ENCODE measurements at places on chromosomes 3 and 15.
A peak's percentile ranks its signal among the peaks of the same experiment; 100 is the strongest.

DNA sequence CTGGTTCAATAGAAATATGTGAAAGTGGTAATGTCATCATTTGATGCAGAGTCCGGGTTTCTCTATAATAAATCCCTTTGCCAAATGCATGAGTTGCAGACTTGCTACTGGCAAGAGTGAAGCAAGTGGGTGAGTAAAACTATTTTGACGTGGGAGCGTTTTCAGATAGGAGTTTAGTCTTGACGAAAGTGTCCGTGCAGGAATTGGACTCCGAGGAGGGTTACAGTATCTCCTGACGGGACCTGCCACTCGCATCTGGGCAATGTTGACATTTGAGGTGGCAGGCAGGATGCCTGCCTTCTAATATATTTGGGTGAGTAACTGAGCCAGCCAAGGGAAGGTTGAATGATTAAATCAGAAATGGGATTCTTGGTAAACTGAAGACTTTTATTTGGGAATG lies 16.0 kb downstream of the CDV3 start:
- no peak for DNase-seq

DNA sequence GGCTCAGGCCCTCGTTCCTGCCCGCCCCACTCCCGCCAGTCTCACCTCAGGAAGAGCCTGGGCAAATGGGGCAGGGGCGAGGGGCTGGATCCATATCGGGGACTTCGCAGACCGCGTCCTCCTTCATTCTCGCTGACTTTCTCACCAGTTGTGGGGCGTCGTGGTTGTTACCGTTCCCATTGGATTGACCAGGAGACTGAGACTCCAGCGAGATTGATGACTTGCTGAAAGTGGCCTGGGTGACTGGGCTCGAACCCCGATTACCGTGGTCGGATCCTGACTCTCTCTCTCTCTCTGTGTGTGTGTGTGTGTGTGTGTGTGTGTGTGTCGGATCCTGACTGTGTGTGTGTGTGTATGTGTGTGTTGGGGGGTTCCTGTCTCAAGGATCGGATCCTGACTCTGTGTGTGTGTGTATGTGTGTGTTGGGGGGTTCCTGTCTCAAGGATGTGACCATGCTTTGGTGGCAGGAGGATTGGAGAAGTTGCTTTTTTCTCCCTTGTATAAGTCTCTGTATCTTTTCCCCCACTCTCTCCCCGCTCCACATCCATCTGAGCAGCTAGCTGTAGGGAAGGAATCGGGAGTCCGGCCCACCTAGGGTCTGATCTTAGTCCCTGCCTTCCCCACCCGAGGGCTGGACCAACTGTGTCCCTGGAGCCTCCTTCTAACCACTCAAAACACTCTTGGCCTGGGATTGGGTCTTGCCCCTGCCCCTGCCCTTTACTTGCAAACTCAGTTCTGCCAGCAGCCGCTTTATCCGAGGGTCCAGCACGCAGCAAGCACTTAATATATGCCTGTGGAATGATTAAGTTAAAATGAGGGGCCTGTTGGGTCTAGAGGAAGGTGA lies 603 bp downstream of the PLEKHO2 start:
- no peak for DNase-seq

- DNase-seq, result no peak
Measured at GRCh38 chr3:110307065-110307809, 764.4 kb upstream of the NECTIN3 start.

DNA sequence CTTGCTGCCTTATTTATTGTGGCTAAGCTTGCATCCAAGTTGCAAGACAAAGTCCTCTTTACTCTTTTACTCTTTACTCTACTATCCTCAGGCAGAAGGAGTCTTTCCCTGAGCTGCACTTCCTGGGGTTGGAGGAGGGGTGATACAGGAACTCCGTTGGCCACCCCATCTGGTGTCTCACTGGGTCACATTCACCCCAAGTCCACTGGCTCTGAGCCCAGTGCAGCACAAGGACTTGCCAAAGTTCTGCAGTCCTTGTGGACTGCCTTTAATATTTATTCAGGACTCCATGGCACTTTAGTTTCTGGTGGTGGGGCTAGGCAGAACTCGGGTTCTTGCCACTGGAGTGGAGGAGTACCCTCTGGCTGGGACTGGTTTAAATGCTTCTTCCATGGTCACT lies 165.4 kb upstream of the KCNH8 start:
- DNase-seq, result no peak

DNA sequence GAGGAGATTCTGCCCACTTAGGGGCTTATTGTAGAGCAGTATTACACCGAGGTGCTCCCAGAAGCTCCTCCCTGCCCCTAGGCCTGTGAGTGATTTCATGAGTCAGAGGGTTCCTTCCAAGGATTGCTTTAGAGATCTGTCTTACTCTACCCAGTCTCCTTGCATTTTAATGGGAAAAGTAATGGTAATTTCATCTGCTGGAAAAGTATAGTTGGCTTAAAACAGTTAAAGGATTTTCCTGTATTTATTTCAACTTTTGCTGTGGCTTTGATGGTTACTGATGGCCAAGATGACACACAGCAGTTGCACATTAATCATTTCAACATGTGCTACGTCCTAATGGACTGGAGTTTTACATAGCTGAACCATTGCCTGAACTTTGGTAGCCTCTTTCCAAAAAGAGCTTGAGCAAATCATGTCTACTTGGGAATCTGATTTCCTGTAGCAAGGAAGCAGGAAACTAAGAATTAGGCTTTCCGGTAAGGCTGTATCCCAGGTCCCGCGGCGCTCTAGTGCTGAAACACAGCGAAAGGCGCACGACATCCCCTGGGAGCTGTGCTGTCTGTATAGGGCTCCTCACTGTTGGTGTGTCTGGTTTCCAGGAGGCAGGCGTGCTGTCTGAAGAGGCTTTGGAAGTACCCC lies 9.2 kb upstream of the PGPEP1L start:
- peak; percentile 70 for DNase-seq

GRCh38 chr15:41935566-41936020 lies 36.8 kb downstream of the EHD4 start:
- peak; percentile 26 for DNase-seq

DNA sequence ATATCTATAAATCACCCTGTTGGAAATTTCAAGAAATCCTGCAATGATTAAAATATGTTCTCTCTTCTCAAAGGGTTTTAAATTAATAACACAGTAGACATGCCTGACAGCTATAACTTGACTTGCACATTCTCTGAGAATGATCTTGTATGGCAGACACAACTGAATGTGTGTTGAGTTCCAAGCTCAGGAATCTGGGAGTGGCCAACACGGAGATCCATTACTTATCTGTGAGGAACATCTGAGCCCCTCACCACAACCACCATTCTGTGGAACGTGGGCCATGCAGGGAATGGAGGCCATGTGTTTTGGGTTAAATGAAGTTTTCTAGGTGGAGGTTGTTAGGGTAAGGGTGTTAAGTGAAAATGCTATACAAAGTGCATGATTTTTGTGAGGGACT lies 105.3 kb upstream of the CHMP2B start:
- no peak for DNase-seq

DNA sequence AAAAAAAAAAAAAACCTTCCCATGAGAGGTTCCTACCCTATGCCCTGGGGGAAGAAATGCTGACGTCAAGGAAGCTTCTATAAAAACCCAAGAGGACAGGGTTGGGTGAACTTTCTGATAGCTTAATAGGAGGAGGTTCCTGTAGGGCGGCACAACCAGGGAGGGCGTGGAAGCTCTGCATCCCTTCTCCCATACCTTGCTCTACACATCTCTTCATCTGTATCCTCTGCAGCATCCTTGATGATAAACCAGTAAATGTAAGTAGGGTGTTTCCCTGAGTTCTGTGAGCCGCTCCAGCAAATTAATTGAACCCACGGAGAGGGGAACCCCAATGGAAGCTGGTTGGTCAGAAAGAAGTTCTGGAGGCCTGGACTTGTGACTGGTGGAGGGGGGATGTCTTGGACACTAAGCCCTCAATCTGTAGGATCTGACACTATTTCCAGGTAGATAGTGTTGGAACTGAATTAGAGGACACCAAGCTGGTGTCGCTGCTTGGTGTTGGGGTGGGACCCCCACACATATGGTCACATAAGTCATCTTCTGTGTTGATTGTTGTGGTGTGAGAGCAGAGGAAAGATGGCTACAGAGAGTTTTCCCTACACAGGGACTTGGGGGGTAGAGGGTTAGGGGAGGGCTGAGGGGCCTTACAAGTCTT lies 91.5 kb downstream of the ST6GAL1 start:
- no peak for DNase-seq

DNA sequence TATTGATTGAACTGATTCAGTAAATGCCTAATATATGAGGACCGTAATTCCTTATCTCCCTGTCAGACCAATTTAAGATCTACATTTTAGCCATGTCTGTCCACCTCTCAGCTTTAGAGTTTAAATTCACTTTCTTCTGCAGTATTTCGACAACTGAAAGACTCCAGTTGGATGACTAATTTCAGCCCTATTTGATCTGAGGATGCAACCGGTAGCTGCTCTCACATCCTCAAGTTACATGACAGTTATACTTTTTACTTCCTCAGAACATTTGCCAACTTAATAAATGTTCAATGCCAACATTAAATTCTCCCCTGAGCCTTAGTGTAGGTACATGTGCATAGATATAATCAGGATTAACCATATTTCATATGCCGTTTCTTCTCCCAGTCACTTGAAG lies 2.5 kb upstream of the HHLA2 start:
- DNase-seq, result no peak

- DNase-seq, result no peak
Measured at GRCh38 chr3:21534462-21534861, 216.5 kb downstream of the ZNF385D start.

DNA sequence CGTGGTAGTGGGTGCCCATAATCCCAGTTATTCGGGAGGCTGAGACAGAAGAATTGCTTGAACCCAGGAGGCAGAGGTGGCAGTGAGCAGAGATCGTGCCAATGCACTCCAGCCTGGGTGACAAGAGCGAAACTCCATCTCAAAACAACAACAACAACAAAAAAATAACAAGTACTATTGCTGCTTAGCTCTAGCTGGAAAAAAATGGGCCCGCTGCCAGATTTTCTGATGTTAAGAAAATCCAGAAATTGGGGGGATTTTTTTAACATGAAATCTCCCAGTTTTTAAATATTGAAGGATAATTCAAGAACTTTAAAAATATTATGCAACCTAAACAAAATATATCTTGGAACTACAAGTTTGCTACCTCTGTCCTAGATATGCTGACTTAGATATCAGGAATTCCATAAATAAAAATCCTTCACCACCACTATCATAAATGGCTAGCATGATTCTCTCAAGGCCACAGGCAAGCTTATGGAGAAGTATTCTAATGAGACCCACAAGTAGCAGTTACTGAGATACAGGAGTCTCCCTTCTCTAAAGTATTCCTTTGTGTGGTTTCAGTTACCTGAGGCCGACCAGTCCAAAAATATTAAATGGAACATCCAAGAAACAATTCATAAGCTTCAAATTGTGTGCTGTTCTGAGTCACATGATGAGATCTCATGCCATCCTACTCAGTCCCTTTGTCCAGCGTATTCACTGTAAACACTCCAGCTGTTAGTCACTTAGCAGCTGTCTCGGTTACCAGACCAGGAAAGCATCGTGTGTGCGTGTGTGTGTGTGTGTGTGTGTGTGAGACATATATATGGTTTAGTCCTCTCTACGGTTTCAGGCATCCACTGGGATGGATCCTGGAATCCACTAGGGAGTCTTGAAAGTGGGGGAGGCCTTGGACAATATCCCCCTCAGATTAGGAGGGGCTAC lies 277.2 kb downstream of the TBL1XR1 start:
- DNase-seq, result peak; percentile 62

DNA sequence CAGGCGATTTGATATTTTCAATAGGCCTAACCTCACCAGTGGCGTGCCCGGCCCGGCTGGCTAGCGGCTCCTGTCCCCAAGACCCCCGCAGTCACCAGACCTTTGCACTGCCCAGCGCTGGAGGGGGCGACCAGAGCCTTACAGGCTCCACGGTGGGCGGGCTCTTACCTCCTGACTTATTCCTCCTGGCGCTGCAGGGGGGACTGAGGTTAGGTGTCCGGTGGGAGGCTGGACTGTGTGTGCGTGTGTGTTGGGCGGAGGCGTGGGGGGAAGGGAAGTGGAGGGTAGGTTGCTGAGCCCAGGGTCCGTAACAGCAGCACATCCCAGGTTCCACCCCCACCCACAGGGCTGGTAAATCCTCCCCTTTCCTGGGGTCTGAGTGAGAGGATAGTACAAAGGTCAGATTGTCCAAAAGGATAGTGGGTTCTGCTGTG lies 27.5 kb upstream of the THRB start:
- DNase-seq, result no peak

DNA sequence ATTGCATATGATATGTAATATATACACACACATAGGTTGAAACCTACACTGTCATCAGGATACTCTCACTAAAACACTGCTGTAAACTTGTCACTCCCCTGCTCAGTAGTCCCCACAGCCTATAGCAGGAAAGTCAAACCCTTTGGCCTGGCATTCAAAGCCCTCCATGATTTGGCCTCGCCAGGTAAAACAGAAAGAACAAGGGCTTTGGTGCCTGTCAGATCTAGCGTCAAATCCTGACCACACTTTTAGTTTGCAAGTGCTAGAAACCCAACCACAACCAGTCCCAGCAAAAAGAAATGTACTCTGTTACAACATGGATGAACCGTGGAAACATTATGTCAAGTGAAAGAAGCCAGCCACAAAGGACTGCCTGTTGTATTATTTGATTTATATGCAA lies 11.4 kb downstream of the CRABP1 start:
- no peak for DNase-seq

DNA sequence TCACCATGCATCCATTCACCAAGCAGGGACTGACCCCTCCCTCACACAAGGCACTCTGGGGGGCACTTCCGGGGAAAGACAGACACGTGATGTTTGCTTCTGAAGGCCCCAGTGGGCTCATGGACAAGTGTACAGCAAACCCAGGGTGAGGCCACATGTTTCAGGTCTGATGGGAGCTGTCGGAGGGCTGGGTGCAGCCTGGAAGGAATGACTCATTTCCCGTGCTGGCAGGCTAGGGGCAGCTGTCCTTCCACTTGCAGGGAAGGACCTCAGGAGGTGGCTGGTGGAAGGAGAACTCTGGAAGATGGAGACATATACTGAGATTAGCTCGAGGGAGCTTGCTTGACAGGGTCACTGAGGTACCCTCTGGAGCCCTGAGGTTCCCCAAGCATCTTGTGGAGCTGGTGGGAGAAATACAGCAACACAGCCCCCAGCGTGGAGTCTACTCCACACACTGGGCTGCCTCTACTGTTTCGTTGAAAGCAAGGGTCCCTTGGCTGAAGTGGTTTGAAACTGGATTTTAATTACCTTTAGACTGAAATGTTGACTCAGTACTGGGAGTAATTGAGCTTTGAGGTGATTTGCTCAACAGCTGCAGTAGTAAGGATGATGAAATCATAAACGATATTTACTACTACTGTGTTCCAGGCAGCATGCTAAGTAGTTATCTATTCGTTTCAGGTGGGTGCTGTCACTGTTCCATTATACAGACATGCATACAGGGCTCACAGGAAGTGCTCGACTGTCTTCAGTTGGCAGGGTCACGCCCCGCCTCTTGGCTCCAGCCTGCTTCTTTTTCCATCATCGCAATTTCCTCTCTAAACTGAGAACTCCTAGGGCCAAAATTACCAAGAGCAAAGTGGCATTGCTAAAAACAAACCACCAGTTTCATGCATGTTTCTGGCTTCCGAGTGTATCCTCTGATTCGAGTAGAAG lies 230.4 kb downstream of the ADAMTS17 start:
- peak; percentile 60 for DNase-seq

GRCh38 chr15:50146632-50147031 lies 27.6 kb upstream of the ATP8B4 start:
- DNase-seq, result no peak

Measured in right forelimb (tissue), 1 donor.